ENCODE measurements at places on chromosomes 16 and 17.

DNA sequence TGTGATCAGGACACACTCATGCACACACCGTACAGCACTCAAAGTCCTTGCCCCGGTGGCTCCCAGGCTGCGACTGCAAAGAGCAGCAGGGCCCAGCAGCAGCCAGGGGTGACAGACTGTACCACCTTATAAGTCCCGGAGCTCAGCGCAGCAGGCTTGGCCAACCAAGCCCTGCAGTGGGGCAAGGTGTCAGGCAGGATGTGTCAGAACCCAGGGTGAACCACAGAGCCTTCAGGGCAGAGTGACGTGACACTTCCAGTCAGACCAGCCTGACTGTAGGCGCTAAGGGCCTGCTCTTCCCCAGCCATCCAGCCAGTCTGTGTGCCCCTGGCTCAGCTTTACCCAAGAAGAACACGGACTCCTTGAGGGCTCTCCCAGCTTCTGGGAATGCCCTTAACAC lies 204.1 kb downstream of the COPRS start:
- DNase-seq = no peak

DNA sequence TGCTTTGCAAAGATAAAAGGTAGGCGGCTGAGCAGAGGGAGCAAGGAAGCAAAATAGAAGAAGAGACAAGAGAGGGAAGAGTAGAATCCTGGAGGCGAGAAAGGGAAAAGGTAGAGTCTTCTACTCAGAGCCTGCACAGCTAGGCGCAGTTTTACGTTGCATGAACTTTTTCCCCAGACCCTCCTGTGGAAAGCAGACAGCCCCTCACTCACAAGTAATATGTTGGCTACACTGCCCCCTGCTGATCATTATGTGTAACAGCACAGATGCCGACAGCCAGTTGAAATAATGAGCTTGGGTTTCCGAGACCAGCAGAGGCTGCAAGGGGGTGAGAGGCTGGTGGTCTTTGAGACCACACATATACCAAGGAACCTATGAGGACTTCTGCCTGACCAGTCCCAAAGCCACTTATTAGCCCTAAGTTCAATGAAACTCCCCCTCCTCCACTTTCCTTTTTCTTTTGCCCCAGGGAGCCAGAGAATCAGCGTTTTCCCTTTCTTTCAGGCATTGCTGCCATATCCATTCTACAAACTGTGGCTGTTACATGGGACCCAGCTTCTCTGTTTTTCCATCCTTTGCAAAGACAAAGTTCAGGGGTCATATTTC lies 22.5 kb upstream of the CMTR2 start:
- peak; percentile 32 for DNase-seq

- DNase-seq = peak; percentile 70
Measured at GRCh38 chr16:68367030-68367429, 56.2 kb downstream of the PRMT7 start.

DNA sequence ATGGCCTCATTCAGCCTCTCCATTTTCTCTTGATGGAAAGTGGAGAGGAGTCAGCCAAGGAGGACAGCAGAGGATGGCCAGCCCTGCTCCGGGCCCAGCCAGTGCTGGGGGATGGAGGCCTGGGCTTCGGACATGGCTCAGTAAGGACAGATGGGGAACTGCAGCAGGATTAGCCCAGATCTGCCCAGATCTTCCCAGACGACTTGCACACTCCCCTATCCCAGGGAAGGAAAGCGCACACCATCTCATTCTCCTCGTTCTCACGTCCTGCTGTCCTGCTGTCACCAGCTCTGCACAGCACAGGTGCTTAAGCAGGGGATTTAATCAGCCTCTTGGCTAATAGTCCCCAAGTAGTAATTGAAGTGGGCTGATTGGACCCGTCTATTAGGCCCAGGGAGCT lies 100.2 kb upstream of the SDK2 start:
- no peak for DNase-seq

- no peak for DNase-seq
Measured at GRCh38 chr16:593406-593805, 3.5 kb downstream of the RAB40C start.

GRCh38 chr16:56673921-56674320 lies 4.3 kb downstream of the MT1H start:
- DNase-seq = peak; percentile 43

GRCh38 chr17:34398990-34399389 lies 36.0 kb upstream of the CCL1 start:
- DNase-seq = peak; percentile 14

- DNase-seq = no peak
Measured at GRCh38 chr17:72691586-72691985, 400.9 kb downstream of the SLC39A11 start.

DNA sequence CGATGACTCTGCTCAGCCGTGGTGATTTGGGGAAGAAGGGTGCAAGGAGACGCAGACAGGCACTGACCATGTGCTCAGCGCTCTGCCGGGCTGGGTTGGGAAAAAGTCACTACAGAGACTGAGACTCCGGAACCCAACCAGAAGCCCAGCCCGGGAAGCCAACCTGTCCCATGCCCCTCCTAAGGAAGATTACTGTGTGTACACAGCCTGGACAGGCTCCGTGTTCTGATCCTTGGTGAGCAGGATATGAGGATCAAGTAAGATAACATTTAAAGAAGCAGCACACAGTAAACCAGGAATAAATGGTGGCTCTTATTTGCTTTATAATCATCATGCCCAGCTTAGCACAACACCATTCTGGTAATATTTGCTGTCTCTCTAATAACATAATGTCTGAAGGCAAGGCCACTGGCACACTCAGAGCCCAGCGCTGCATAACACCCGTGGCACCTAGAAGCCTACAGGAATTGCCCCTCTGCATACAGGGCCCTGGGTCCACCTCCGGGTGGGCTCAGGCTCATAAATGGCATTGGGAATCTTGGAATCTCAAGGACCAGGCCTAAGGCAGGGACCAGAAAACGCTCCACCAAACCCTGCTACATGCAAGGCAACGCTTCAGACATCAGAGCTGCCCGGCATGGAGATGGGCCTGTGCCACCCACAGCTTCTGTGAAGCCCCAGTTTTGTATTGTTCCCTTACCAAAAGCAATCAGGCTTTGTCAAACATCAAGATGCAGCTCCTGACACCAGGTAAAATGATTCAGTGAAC lies 113.5 kb downstream of the DYNLRB2 start:
- DNase-seq = no peak

DNA sequence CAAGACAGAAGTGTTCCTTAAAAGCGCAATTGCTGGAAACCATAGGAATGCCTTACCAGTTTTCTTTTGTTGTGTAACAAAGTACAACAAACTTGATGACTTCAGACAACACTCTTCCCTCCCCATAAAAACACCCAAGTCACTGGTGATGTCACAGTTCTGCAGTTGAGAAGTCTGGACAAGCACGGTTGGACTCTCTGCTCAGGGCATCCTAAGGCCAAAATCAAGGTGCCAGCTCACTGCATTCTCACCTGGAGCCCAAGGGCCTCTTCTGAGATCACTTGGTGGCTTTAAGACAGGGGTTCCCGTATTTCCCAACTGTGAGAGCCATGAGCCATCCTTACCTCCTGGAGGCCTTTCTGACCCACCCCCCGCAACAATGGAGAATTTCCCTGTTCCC lies 45.6 kb upstream of the MEAK7 start:
- DNase-seq = no peak

DNA sequence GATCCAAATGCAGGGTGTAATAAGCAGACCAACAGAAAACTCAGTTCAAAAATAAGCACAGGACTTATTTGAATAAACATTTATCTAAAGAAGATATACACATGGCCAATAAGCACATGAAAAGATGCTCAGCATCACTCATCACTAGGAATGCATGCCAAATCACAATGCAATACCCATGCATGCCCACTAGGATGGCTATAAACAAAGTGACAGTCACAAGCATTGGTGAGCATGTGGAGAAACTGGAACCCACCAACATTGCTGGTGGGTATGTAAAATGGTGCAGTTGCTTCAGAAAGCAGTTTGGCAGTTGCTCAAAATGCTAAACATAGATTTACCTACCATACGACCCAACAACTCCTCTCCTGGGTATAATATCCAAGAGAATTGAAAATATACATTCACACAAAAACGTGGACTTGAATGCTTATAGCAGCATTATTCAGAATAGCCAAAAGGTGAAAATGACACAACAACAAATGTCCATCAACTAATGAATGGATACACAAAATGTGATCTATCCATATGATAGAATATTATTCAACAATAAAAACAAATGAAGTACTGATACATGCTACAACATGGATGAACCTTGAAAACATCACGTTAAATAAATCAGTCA lies 20.1 kb downstream of the UBE2O start:
- DNase-seq = peak; percentile 24

- DNase-seq = no peak
Measured at GRCh38 chr17:81858170-81858966, 2.0 kb downstream of the P4HB start.

DNA sequence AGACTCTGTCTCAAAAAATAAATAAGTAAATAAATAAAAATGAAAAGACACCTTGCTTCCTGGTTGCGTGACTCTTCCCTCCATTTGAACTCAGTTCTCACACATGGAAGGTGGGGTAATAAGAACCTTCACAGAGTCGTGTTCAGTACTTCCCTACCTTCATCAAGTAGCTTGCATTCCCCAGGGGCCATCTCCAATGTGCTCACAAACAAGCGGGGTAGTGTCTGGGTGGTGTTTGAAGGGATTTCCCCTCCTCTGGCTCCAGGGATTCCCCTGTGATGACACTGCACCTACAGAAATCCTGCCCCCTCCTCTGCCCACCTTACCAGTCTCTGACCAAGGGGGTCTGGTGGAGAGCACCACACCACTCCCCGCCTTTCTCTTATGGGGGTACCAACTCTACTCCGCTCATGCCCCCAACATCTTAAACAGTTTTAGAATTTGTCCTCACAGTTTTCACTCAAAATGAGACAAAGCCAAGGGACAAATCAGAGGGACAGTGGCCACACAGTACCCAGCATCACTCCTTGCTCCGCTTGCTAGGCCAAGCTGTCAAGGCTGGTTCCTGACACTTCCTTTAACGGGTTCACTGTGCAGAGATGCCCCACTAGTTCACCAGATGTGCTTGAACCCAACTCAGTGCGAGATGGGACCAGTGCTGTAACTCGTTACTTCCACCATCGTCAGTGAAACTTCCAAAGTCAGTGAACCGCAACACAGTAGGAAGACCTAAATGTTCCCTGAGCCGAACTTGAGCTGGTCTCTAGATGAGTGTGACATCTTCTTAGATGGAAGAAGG lies 69.1 kb downstream of the COPRS start:
- DNase-seq = no peak

DNA sequence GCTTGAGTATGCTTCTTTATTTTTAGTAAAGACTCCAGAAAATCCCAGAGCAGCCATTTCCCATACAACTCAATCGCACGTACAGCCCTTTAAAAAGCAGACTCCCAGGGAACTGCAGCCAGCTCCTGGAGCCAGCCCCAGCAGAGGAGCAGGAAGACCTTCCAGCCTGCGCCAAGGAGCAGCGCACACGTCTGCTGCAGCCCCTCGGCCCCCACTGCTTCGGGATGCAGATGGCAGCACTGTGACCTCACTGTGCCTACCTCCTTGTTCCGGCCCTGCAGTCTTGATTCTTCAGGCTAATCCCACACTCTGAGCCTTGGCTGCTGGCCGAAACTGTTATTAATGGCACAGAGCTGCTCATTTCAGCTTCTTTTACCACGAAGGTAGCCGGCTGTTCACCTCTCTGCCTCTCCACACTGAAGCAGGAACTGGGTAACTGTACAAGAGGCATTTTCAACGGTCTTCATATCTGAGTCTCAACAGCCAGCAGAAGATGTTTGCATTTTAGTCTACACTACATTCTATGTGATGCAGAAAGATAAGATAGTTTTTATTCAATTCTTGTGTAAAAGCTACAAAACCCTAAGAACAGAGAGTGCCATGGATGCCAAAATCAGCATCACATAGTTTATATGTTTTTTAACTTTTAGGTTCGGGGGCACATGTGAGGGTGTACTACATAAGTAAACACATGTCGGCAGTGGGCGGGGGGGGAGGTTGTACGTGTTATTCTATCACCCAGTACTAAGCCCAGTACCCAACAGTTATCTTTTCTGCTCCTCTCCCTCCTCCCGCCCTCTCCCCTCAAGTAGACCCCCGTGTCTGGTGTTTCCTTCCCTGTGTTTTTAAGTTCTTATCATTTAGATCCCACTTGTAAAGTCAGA lies 130.9 kb downstream of the ANKRD11 start:
- no peak for DNase-seq

DNA sequence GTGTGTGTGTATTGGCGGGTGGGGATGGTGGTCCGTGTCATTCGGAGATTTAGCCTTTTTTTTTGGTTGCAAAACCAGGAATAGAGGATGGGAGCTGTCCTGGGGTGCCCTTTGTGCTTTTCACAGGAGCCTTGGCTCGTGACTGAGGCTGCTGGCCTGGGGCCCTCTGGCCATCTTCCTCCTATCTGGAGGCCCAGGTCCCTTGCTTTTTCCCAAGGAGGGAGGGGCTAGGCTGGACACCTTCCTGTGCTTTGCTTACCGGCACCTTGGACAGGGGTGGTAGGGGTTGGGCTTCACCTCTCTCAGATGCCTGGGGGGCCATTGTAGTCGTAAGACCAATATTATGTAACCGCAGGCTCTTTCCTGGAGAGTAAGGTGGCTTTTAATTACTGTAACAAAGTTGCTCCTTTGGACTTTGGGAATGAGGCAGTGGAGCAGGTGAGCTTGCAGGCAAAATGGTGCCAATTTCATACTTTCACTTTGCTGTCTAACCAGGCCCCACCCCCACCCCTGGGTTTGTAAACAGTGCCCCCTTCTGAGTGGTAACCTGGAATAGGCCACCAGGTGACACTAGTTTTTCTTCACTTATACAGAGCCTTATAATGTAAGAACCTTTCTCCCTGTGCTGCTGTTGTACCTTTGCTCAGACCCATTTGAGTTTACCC lies 1.2 kb downstream of the DYNLL2 start:
- peak; percentile 68 for DNase-seq

GRCh38 chr17:36623281-36623680 lies 21.9 kb downstream of the MRM1 start:
- DNase-seq = no peak

GRCh38 chr17:61383689-61384201 lies 15.9 kb upstream of the TBX2 start:
- DNase-seq = no peak

- DNase-seq = no peak
Measured at GRCh38 chr16:21634216-21634615, 18.2 kb downstream of the IGSF6 start.

DNA sequence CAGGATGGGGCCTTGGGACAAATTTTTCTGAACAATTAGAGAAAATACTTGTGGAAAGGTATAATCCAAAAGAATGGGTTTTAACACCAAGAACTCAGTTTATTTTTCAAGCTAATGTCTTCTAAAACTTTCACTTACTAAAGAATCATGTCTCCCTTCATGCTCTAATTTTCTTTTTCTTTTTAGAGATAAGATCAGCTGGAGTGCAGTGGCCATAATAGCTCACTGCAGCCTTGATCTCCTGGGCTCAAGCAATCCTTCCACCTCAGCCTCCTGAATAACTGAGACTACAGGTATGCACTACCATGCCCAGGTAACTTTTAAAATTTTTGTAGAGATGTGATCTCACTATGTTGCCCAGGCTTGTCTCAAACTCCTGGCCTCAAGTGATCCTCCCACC lies 5.5 kb downstream of the OR4D1 start:
- DNase-seq = no peak

- no peak for DNase-seq
Measured at GRCh38 chr17:56144223-56144622, 9.1 kb upstream of the ANKFN1 start.
